GM20000 (cell line): ENCODE measurements at places on chromosomes 2 and 18.

DNA sequence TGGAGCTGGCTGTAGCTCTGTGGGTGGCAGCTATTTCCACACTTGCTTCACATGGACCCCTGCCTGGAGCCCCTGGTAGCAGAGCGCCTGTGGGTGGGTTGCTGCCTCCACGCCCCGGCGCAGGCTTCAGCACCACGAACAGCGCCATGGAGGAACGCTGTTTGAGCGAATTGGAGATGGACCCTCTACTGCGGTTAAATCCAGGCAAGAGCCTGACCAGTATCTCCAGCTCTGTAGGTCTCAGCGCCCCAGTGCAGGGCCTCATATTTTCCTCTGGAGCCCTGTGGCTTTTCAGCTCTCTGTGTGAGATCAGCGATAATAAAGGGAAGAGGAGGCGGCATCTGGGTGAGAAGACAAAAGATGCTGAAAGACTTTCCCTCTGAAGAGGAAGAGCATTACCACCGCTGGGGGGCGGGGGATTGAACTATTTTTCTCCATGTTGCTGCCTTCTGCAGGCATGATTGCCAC is 12.0 kb downstream of the ONECUT2 start:
- DNase-seq = peak; percentile 45

GRCh38 chr2:226556050-226556449 is 243.6 kb downstream of the IRS1 start:
- no peak for DNase-seq

- no peak for DNase-seq
These were observed 141.4 kb downstream of the CYP26B1 start for GRCh38 chr2:72006188-72006736.

- no peak for DNase-seq
These were observed 2.3 kb upstream of the EPC2 start for GRCh38 chr2:148642112-148642744.

GRCh38 chr2:32760628-32761027 is 132.8 kb downstream of the TTC27 start:
- no peak for DNase-seq

GRCh38 chr18:22709288-22710060 is 223.7 kb upstream of the RBBP8 start:
- no peak for DNase-seq

DNA sequence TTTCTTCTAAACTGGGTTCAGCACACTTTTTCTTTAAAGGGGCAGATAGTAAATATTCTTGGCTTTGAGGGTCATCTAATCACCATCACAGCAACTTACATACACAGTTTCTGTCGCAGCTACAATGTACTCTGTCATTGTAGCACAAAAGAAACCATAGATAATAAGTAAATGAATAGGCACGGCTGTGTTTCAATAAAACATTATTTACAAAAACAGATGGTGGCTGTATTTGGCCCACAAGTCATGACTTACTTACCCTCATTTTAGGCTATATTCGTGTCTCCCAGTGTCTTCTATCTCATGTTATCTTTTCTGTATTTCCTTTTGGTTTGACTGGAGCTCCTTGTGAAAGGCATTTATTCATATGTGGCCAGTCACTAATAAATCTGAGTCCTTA is 168.3 kb downstream of the MAP2 start:
- no peak for DNase-seq

DNA sequence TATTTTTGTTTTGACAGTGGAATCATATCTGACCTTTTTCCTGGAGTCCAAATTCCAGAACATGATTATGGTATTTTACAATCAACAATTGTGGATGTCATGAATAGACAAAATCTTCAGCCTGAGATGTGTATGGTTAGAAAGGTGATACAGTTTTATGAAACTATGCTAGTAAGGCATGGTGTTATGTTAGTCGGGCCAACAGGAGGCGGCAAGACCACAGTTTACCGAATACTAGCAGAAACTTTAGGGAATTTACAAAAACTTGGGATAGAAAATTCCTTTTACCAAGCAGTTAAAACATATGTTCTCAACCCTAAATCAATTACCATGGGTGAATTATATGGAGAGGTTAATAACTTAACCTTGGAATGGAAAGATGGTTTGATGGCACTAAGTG is 137.0 kb downstream of the DNAH6 start:
- DNase-seq = no peak

DNA sequence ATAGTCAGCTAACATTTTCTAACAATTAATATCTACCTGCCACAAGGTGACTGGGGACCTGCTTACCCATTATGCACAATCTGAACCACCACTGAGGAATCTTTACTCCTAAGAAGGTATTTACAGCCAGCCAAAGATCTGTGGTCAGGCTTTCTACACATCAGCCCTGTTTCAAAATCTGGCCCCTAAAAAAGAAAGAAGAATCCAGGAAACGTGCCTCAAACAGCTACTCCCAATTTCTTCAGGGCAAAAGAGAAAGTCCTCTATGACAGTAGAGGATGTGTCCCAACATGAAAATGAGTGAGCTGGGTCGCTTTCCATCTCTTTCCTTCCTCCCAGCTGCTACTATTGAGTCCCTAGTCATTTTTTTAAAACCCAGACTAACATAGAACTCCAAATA is 79.5 kb downstream of the EPB41L3 start:
- DNase-seq = no peak

DNA sequence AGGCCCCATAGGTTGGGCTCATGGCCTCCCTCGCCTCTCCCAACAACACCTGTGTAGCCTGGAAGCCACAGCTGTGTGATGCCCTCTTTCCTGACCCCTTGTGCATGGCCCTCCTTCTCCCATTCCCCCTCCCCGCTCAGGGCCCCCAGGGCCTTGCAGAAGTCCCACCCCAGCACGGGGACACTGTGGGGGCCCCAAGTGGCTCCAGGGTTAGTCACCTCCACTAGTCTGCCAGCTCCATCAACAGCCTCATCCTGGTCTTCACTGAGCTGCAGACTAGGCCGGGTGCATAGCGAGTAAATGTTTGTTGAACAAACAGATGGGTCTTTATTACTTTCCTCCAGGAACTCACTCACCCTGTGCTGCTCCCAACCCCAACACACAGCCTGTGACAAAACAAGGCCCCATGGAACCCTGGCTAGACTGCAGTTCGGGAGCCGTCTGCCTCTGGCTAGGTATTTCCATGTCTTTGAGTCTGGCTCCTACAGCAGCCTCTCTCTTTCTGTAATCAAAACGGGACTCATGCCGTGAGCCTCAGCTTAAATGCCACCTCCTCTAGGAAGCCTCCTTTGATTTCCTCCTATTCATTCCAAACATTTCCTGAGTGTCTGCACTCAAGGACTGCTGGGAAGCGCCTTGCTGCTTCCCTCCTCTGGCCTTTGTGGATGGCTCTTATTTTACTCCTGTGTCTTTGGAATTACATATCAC is 109.9 kb upstream of the ID2 start:
- no peak for DNase-seq

DNA sequence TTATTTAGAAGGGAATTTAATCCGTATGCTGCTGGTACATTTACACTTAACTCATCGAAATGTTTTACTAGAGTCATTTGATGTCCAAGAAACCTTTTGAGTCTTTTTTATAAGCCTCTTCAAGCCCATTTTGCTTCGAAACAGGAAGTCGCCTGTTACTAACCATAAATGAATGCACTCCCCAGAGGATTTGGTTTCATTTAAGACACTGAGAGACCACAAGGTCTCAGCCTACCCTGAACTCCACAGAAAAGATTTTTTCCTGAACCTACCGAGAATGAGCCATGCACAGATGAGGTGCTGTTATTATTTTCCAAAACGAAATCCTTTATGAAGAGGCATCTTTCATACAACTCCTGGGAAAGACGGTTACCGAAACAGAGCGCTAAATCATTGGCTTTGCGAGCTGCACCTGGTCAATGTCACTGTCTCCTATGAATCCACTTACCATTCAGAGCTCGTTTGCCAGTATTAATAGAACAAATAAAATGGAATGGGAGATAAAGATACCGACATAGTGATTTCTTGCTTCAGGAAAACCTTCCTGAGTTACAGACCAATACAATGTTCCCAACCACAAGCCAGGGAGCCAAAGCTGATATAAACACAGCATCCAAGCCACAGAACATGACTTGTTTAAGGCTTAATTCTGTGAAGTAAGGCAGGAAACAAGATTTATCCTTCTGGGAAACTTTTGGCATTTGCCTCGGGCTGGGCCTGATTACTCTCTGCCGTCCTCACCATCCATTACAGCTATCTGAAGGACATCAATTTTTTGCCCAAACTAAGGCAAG is 382.1 kb downstream of the OSR1 start:
- peak; percentile 5 for DNase-seq

GRCh38 chr2:109304731-109305470 is 175.9 kb downstream of the SH3RF3 start:
- DNase-seq = no peak

DNA sequence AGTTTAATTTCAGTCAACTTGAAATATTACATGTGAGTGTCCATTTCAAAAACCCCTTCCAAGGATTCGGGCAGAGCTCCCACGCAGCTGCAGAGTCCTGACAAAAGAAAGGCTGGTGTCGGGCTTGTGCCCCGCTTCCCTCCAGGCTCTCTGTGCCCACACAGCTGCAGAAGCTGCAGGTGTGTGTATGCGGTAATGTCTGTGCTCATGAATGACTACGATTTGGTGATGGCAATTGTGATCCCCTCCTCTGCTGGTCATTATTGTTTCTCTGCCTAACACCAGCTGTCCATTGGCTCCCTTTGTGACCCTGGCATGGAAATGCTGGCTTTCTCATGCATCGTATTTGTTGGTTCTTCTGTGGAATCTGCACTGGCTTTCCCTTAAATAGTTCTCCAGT is 224.8 kb downstream of the NUP35 start:
- DNase-seq = no peak

DNA sequence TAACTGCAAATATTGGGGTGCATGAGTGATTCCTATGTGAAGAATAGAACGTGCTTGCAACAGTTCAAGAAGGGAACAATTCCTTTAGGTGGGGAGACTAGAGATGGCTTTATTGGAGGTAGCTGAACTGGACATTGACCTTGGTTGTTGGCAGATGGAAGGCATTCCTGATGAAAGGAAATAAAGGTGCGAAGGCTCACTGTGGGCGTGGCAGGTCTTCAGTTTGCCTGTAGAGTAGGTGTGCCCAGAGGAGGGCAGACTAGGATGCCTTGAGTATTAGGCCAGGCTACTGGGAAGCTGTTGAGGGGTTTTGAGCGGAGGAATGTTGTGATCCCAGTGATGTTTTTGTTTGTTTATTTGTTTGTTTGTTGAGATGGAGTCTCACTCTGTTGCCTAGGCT is 2.8 kb downstream of the SPR start:
- no peak for DNase-seq

- no peak for DNase-seq
These were observed 269.8 kb downstream of the GLI2 start for GRCh38 chr2:121005453-121005852.

GRCh38 chr2:213086050-213086449 is 65.4 kb downstream of the IKZF2 start:
- no peak for DNase-seq

DNA sequence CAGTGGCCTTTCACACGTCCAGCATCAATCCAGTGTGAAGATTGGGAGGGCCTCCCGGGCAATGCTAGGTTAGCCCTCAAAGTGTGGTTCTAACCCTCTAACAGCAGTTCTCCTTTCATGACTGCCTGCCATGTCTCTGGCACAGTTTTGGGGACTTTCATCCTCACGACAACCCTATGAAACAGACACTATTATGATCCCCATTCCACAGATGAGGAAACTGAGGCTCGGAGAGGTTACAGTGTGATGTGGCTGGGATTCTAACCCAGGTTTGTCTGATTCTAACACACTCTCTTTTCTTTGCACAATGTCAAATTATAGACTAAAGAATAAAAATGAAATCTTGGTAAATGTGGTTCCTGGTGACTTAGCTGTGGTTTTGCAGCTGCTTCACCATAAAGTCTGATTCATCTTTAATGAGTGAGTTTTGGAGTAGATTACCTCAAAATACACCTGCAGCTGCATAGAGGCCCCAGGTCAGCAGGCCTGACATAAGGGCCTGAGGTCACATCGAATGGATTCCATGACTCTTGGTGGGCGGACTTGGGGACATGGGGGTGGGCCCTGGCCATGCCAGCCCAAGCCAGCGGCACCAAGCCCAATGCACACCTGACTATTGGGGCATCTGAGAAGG is 214.4 kb downstream of the GLI2 start:
- DNase-seq = no peak

- no peak for DNase-seq
These were observed 18.1 kb downstream of the ZAP70 start for GRCh38 chr2:97731274-97732020.

GRCh38 chr2:203871371-203871983 is 3.9 kb downstream of the CTLA4 start:
- peak; percentile 59 for DNase-seq

DNA sequence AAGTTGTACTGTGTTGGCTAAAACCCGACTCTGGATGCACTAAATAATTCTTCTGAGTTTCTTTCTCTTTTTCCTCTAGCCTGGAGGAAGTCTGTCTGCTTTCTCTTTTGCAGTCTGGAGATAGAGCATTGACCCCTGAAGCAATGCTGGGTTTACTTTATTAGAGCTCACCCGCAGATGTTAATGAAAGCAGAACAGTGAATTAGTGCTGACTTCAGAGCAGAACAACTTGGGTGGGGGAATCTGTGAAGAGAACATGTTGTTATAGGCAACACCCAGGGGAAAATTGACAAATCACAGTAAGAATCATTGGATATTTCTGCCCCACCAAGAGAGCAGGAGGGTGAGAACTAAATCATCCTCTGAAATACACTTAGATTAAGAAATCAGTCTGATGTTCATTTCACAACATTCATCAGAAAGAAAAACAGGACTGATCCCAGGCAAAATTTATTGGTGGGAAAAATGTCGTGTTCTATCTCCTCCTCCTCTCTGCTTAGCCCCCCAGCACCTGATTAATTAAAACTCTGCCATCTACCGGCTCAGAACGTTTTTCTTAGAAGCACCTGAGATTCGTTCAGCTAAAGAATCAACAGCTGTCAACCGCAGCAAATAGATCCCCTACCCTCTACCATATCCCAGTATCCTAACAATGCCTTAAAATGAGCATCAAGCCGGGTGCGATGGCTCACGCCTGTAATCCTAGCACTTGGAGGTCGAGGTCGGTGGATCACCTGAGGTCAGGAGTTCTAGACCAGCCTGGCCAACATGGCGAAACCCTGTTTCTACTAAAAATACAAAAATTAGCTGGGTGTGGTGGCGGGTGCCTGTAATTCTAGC is 165.1 kb downstream of the FMNL2 start:
- peak; percentile 17 for DNase-seq

- DNase-seq = no peak
These were observed 169.0 kb upstream of the PKDCC start for GRCh38 chr2:41878716-41879234.

DNA sequence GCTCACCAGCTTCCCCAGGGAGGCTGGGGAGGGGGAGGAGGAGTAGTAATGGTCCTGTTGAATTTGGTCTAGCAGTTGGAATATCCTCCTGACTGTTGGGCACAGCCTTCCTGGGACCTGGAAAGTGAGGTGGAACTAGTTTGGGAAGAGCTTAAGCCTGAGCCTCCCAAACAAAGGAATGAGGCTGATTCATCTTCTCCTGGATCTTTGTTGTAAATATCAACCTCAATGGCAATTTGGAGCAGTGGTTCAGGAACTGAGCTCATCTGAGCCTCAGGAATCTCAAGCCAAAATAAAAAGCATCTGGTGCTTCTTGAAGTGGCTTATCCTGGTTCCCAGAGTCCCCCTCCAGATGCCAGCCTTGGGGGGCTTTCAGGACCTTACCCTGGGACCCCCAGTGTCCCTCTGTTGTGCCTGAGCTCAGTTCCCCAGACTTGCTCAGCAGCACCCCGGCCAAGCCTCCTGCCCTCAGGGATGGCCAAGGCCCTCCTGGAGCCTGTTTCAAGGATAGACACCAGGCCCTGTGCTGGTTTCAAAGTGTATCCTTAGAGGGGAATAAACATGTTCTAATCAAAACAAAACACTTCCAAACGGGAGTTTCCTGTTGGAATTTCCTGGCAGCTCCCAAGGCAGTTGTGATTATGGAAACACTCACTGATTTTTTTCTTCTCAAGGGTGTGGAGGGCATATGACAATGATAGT is 112.6 kb downstream of the DDX1 start:
- DNase-seq = no peak
